ENCODE measurements at places on chromosomes 11 and 22.

- H3K27me3 ChIP-seq = peaks cover 55% of the 10 kb centered on the region
- no peaks in the 10 kb centered on the region for H3K36me3 ChIP-seq
- no peak overlapping the region for H3K27ac ChIP-seq
- DNase-seq = no peak
- no peak overlapping the region for H3K4me3 ChIP-seq
These were observed 17.9 kb upstream of the RRAS2 start for GRCh38 chr11:14376920-14377319.

- peaks cover 3% of the 10 kb centered on the region for H3K27me3 ChIP-seq
- H3K27ac ChIP-seq = no peak overlapping the region
- peaks cover 7% of the 10 kb centered on the region for H3K36me3 ChIP-seq
- H3K4me1 ChIP-seq = no peaks in the 10 kb centered on the region
- no peak overlapping the region for H3K4me3 ChIP-seq
These were observed 697.2 kb downstream of the ETS1 start for GRCh38 chr11:127890030-127890615.

DNA sequence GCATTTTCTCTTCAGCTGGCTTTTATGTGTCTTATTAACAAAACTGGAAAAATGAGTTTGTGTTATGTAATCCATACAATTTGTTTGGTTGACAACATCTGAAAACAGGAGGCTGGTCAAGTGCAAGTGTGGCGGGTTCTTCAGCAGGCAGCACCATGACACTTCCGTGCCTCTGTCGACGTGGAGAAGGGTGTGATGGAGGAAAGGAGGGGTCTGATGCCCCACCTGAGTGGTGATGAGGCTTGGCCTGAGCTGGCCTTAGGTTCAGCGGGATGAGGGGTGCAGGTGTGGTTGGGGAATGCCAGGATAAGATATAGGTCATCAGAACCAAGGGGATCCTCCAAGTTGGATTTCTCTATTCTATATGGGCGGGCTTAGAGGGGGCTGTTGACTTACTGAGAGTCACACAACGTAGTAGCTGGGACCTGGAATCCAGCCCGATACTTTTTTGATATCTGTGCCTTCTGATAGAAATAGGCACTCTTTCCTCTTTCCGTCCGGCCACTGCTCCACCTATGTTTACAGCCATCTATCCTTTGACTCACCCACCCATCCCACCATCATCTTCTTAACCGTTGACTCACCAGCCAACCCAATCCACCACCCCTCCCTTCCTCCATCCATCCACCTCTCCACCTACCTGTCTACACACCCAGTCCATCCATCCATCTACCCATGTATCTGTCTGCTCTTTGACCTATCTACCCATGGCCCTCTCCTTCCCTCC, 29.0 kb downstream of the SHANK3 start:
- H3K27me3 ChIP-seq = peaks cover 14% of the 10 kb centered on the region
- peak overlapping the region; percentile 20 for H3K27ac ChIP-seq
- DNase-seq = no peak
- H3K36me3 ChIP-seq = peaks cover 8% of the 10 kb centered on the region
- H3K4me3 ChIP-seq = no peak overlapping the region

- H3K27me3 ChIP-seq = no peaks in the 10 kb centered on the region
- H3K36me3 ChIP-seq = no peaks in the 10 kb centered on the region
- H3K4me1 ChIP-seq = no peaks in the 10 kb centered on the region
- H3K27ac ChIP-seq = no peak overlapping the region
These were observed 21.3 kb upstream of the PANX1 start for GRCh38 chr11:94107363-94107762.

DNA sequence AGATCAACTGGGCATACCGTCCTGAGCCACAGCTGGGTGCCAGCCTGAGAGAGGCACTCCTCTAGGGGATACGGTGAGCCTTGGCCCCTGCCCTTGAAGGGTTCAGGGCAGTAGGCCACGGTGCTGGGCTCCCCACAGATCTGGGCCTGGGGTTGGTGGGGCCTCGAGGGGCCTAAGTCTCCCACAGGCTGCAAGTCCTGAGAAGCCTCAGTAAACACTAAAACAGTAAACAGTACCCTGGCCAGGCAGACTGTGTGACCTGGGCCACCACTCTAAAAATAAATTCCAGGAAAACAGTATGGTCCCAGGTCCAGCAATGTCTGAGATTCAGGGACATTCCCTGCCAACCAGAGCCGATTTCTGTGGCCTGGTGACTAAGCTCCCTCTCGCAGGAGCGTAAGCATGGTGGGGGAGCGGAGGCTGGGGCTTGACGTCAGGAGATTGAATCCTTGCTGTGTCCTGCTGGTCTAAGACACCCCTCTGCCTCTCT, 2.3 kb upstream of the RHOD start:
- H3K4me1 ChIP-seq = peaks cover 35% of the 10 kb centered on the region
- peaks cover 29% of the 10 kb centered on the region for H3K27me3 ChIP-seq
- no peak overlapping the region for H3K4me3 ChIP-seq

DNA sequence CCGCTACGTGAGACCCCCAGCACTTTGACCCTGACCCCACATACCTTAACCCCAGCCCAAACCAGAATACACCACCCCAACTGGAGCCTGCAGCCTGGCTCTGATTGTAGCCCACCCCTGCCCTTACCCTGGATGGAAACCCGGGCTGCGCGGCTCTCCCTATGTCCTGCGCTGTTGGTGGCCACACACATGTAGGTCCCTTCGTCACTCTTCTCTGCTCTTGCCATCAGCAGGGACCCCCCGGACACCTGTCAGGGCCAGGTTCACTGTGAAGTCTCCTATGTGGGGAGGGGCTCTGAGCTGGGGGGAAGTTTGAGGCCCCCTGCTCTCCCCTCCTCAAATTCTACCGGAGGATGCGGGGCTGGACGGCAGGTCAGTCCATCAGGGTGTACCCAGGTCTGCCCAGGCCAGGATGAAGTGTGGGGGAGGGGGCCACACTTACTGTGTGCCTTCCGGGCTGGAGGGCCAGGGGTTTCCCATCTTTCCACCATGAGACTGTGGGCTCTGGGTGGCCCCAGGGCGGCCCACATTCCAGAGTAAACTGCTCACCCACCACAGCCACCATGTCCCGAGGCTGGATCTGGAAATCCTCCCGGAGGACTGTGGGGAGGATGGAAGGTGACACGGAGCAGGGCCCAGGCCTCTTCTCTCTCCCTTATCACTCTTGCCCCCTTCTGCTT, 1.5 kb downstream of the ROBO4 start:
- no peak for DNase-seq
- H3K27me3 ChIP-seq = peaks cover 29% of the 10 kb centered on the region
- no peak overlapping the region for H3K4me3 ChIP-seq
- H3K27ac ChIP-seq = peak overlapping the region; percentile 86

GRCh38 chr11:22476589-22476988, 138.4 kb downstream of the SLC17A6 start:
- no peaks in the 10 kb centered on the region for H3K36me3 ChIP-seq
- peaks cover 41% of the 10 kb centered on the region for H3K4me1 ChIP-seq
- H3K27me3 ChIP-seq = peaks cover 4% of the 10 kb centered on the region
- no peak overlapping the region for H3K27ac ChIP-seq
- H3K4me3 ChIP-seq = no peak overlapping the region
- DNase-seq = no peak

DNA sequence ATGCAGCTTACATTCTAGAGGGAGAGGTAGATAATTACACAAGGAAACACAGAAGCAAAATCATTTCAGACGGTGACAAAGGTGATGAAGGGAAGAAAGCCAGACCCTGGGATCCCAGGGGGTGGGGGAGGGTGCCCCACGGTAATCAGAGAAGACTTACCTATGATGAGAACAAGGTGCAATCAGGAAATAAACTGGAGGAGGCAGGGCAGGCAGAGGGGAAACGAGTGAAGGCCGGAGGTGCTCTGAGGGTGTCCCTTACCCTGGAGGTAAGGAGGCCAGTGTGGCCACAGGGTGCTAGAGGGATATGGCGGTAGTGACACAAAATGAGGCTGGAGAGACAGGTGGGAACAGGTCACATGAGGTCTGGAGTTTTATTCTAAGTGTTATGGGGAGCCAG, 13.9 kb upstream of the SCGB1A1 start:
- H3K4me3 ChIP-seq = no peak overlapping the region
- peak overlapping the region; percentile 26 for H3K27ac ChIP-seq
- H3K27me3 ChIP-seq = peaks cover 13% of the 10 kb centered on the region
- no peak for DNase-seq
- peaks cover 44% of the 10 kb centered on the region for H3K4me1 ChIP-seq

DNA sequence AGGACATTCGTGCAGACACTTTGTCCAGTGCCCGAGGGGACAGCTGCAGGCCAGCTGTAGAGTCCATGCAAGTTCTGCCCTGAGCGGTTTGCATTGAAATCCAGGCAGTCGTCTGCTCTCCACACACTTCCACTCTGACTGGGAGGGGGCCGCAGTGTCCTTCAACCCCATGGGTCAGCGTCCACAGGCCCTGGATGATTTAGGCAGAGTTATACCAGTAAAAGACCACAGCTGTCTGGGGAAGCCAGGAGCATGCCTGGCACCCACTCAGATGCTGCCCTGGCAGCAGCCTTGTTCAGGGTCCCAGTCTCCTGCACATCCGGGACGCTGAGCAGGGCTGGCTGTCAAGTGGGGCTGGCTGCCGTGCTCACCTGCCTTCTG, 26.5 kb downstream of the KRTAP5-5 start:
- H3K27me3 ChIP-seq = peaks cover 18% of the 10 kb centered on the region
- no peak overlapping the region for H3K4me3 ChIP-seq
- no peak for DNase-seq
- H3K27ac ChIP-seq = no peak overlapping the region
- H3K4me1 ChIP-seq = peaks cover 32% of the 10 kb centered on the region

DNA sequence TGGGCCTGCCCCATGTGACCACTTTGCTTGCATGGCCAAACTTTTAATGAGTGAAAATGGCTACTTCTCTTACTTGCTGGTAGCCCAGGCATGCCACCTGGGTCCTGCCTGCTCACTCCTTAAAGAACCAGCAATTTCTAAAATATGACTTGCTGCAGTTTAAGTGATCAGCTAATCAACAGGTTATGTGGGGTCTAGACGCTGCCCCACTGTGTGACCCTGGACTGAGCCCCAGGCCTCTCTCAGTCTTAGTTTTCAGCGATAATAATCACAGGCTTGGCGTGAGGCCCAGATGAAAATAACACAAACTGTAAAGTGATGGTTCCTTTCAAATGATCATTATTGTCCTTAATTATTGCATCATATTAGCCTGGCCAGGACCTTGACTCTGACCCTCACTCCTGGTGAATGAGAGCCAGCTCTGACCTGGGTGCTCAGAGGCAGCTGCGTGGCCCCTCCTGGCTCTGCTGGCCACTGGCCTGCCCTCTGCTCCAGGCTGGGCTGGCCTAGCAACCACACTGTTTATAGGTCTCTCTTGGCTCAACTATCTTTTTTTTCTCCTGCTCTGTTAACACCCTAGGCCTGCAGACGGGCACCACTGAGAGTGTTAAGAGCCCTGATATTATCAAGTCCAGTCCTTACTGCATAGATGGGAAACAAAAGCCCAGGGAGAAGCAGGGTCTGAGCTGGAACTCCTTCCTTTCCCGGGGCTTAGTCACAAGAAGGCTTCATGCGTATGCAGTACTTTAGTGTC, 89.7 kb downstream of the RRM1 start:
- H3K36me3 ChIP-seq = no peaks in the 10 kb centered on the region
- H3K4me3 ChIP-seq = no peak overlapping the region
- no peak overlapping the region for H3K27ac ChIP-seq
- no peak for DNase-seq
- peaks cover 5% of the 10 kb centered on the region for H3K4me1 ChIP-seq

DNA sequence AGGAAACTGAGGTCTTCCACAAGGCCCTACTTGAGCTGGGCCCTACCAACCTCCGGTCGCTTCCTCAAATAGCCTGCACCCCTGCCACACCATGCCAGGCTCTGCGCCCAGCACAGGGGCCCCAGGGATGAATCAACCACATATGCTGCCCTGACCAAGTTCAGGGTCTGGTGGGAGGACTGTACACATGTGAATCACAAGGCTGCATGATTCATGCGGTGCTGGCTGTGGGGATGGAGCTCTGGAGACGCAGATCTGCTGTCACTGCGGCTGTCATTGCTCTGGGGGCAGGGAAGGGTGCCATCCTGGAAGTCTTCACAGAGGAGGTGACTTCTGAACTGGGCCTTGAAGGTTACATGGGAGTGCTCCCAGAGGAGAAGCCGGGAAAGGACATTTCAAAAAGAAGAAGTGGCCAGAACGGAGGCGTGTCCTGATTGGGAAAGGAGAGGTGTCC, 21.5 kb downstream of the CYTH4 start:
- peaks cover 34% of the 10 kb centered on the region for H3K27me3 ChIP-seq
- H3K4me1 ChIP-seq = peaks cover 31% of the 10 kb centered on the region
- no peak for DNase-seq
- no peak overlapping the region for H3K4me3 ChIP-seq
- no peak overlapping the region for H3K27ac ChIP-seq
- no peaks in the 10 kb centered on the region for H3K36me3 ChIP-seq

DNA sequence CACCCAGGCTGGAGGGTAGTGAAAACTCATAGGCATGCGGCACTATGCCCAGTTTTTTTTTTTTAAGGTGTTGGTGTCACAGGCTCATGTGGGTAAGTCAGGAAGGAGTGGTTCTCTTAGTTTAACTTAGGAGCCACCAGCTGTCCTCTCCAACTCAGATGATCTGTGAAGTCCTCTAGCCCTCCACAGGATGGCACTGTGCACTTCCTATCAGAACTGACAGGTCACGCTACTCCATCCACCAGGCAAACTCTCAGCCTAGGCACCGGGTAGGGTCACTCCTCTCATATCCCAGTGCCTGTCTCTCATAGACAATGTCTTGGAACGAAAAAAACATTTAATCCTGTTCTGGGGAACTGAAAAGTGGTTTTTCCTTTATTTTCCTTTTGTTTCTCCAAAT, 16.5 kb downstream of the NAP1L4 start:
- no peak overlapping the region for H3K4me3 ChIP-seq
- H3K36me3 ChIP-seq = peaks cover 70% of the 10 kb centered on the region
- no peaks in the 10 kb centered on the region for H3K27me3 ChIP-seq
- no peak overlapping the region for H3K27ac ChIP-seq
- no peak for DNase-seq

GRCh38 chr11:58003591-58003990, 20.1 kb upstream of the OR9Q1 start:
- no peak overlapping the region for H3K27ac ChIP-seq
- H3K36me3 ChIP-seq = no peaks in the 10 kb centered on the region
- no peaks in the 10 kb centered on the region for H3K4me1 ChIP-seq
- peaks cover 14% of the 10 kb centered on the region for H3K27me3 ChIP-seq
- DNase-seq = no peak

- DNase-seq = no peak
- H3K36me3 ChIP-seq = no peaks in the 10 kb centered on the region
- H3K4me1 ChIP-seq = peaks cover 21% of the 10 kb centered on the region
- H3K27ac ChIP-seq = no peak overlapping the region
These were observed 6.3 kb downstream of the SYT7 start for GRCh38 chr11:61574611-61575010.

DNA sequence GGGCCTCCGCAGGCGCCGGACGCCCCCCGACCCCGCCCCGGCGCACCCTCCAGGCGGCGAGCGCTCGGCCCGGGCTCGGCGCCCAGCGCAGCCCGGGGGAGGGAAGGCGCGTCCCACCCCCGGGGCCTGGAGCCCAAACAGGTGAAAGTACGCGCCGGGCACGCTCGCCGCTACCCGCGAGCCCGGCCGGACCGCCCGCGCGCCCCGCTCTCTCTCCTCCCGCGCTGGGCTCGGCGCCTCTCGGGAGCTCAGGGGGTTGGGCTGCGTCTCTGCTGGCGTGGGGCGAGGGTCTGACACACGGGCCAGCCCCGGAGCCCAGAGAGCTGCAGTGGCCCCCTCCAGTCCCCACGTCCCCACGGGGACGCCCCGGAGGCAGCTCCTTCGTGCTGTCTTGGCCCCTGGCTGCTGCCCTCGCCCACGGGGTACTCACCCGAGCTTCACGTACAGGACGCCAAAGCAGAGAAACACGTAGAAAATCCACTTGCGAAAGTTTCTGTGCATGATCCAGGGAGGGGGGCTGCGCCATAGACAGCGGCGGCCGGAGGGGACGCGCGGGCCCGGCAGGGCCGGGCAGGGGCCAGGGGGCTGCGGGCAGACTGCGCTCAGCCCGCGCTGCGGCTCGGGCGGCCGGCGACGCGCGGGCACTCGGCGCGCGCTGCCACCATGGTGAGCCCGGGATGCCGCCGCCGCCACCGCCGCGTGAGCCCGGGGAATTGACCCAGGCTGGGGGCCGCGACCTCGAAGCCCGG, 534 bp downstream of the WNT7B start:
- H3K27me3 ChIP-seq = peaks cover 65% of the 10 kb centered on the region
- H3K4me3 ChIP-seq = peak overlapping the region; percentile 71
- H3K4me1 ChIP-seq = peaks cover 5% of the 10 kb centered on the region

Data from nephron progenitor cell (in vitro differentiated cells).